Naive B cell (primary cell): ENCODE measurements at places on chromosomes 6 and 20.

- no peak for DNase-seq
These were observed 34.5 kb upstream of the DUSP22 start for GRCh38 chr6:257774-258173.

DNA sequence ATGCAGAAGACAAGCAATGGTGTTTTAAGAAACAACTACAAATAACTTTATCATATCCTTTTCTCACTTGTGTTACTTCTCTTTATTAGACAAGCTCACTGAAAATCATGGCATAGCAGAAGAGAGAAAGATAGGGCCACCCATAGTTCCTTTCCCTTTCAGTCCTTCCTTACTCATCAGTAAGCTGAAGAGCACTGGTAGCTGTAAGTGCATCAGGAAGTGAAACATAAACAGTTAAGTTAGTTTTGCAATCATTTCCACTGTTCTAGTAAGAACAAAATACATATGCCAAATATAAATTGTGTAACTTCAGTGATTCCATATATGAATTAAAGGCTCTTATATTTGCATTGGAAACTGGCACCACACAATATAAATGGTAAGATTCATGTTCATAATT, 220.1 kb downstream of the HACE1 start:
- no peak for DNase-seq

- no peak for DNase-seq
These were observed 98.4 kb downstream of the PSMB1 start for GRCh38 chr6:170454512-170455285.

- no peak for DNase-seq
These were observed 39.4 kb upstream of the JAG1 start for GRCh38 chr20:10713161-10713560.

GRCh38 chr6:33417128-33417902, 592 bp downstream of the CUTA start:
- no peak for DNase-seq
